ENCODE measurements at places on chromosomes 3 and 15.

GRCh38 chr15:60729850-60730458 lies 251.0 kb upstream of the ICE2 start:
- no peak for DNase-seq

DNA sequence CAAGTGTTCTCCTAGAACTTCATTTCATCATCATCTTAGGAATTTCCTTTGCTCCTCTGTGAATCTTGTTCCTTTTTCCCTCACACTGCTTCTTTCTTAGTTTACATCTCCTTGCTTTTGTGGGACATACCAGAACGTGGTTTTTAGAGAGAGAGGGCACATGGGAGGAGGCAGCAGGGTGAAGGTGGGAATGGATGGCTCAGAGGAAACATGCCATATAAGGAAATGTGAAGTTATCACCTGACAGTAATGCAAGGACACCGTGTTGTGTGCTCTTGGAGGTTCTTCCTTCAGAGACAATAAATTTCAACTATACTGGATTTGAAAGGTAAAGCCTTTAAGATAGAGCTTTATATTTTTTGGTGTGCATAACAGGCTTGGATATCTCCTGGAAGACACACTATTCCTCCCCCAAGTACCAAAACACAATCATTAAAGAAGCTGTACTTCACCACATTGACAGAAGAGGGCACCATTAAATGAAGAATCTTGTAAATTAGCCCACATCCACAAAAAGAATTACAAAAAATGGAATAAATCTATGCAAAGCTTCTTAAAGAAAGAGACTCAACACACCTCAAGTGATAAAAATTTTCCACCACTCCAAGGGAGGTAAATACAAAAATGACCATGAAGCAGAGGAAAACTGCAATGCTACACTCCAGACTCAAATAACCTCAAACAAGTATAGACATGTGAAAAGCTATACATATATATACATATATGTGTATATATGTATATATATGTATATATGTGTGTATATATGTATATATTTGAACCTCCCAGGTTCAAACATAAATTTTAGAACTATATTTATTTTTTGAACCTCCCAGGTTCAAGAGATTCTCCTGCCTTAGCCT lies 26.1 kb downstream of the RPL39L start:
- DNase-seq: no peak

- DNase-seq: peak; percentile 32
Observed at GRCh38 chr3:126676919-126677705, 22.2 kb upstream of the TXNRD3 start.

- DNase-seq: no peak
Observed at GRCh38 chr3:197104738-197105137, 75.1 kb upstream of the MELTF start.

DNA sequence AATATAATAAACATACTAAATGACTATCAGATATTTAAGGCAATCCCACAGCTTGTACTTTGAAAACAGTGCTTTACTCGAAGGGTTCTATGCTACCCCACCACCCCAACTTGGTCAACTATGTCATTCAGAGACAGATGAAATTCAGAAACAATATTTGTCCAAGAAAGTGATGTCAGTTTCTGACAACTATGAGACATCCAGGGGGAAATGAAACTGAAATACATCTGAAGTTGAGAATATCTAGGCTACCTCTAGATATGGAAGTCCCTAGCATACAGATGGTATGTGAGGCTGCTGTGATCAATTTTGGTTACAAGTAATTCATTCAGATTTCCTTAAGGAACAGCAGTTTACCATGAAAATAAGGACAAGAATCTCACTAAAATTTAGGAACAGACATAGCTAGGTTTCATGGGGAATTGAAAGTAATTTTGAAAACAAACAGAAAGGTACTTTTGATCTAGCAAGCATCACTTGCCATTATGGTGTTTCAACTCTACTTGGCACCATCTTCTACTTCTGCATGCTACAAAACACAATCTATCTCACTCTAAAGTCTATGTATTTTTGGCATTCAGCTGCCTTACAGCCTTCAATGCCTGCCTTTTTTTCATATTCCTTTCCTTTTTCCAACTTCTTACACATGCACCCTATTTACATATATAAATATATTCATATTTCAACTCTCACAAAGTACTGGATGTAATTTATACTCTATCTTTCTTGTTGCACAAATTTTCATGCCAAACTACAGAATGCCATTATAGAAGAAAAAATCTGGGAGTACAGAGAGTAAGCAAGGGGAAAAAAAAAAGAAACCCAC lies 21.7 kb downstream of the ATG3 start:
- DNase-seq: no peak

DNA sequence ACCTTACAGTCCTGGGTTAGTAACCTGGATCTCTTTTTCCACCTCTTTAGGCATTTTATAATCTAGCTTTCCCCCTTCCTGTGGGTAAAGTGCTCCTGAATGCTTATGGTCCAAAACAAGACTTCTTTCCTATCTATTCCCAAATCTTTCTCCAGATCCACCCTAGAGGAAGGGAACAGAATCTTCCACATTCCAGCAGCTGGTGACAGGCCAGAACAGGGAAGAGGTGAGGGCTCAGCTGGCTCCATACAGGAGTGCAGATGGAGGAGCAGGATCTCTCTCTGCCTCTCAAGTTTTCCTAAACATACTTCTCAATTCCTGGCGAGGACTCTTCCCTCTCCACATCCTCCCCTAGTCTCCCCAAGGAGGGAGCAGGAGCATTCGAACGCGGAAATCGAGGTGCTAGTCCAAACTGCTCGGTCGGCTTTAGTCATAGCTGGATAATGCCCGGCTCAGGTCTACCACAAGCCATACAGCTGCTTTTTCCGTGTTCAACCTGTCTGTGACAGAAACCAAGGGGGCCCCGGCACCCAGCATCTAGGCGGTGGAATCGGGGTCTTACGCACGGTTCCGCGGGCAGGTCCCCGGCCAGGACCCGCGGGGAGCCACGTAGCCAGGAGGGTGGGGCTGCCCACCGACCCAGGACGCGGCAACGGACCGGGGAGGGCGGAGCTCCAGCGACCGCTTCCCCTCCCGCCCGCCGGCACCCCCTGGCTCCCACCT lies 4.0 kb downstream of the RASSF1 start:
- no peak for DNase-seq

DNA sequence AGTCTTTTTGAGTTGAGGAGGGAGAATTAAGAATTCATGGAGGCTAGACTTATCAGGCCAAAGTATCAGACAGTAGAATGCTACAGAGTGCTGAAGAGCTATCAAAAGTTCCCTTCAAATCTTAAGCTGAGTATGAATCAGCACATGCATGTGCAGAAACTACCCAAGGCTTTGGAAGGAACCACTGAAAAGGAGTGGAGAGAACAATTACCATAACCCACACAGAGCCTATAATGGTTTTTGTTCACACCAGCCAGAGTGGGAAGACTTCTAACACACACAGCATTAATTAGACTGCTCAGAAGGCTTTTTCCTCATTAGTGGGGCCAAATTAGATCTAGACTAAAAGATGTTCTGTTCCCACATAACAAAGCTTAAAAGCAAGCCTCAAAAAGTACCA lies 83.7 kb upstream of the SLC6A11 start:
- DNase-seq: no peak

GRCh38 chr3:127694467-127695215 lies 21.9 kb downstream of the ABTB1 start:
- no peak for DNase-seq

GRCh38 chr3:42871592-42872196 lies 4.0 kb downstream of the CYP8B1 start:
- DNase-seq: no peak

- DNase-seq: no peak
Observed at GRCh38 chr3:14434498-14435151, 32.2 kb downstream of the SLC6A6 start.

DNA sequence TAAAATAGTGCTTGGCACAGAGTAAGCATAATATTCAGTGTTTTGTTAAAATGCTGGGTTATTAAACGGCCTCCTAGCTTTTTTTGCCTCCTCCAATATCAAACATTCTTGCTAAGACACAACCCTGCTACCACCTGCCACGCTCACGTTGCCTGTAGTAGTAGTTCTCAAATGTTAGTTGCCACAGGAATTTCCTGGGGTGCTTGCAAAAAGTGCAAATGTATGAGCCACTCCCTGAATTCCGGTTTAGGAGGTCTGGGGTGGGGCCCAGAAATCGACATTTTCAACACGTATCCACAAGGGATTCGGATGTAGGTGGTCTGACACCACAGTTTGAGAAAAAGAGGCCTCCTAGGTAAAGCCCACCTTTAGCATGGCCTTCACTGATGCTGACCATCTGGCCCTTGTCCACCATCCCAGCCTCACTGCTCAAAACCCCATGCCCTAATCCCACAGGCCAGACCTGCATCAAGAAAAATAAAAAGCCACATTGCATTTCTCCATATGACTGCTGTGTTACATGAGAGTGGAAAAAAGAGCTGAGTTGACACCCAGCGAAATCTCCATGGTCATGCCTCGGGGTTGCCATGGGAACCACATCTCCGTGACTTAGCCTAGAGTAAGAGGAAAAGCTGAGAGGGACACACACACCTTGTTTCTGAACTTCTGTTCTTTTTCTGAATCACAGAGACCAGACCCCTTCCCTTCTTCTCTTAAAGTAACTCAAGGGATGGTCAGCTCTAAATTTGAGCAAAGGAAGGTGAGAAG lies 116.4 kb upstream of the HES1 start:
- DNase-seq: no peak

GRCh38 chr3:145807990-145808389 lies 353.0 kb downstream of the PLOD2 start:
- no peak for DNase-seq

DNA sequence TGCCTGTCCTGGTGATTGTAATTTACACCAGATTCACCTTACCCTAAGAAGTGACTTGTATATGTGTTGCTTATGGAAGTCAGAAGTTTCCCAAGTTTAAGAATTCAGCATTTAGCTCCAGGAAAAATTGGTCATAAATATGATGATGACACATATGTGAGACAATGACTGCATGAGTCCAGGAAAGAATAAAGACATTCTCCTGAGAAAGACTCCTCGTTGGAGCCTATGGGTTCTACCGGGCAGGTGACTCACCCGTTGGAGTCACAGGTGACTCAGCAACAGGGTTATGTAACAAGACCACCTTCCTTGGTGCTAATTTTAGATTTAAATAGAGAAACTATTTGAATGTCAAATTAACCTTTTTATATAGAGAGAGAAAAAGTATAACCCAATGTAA lies 662.4 kb downstream of the FHIT start:
- DNase-seq: no peak

GRCh38 chr15:51751697-51752683 lies 593 bp downstream of the TMOD2 start:
- DNase-seq: no peak

- DNase-seq: no peak
Observed at GRCh38 chr15:35863655-35864054, 317.7 kb upstream of the DPH6 start.

- DNase-seq: no peak
Observed at GRCh38 chr3:81658322-81658997, 103.0 kb downstream of the GBE1 start.

DNA sequence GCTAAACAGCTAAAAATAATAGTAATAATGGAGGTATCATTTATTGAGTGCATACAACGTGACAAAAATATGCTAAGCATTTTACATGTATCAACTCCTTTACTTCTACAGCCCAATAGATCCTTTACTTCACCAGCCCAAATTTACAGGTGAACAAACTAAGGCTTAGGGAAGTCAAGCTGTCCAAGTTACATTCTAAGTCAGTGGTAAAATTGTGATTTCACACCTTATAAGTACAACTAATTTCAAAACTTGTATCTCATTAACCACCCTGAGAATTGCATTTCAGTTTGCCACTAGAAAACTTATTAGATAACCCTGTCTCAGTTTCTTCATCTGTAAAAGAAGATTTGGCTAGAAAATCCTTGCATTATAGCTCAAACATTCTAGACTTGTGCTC lies 10.7 kb downstream of the SLC33A1 start:
- DNase-seq: no peak

- DNase-seq: no peak
Observed at GRCh38 chr3:152836269-152836668, 1.3 kb downstream of the P2RY1 start.

DNA sequence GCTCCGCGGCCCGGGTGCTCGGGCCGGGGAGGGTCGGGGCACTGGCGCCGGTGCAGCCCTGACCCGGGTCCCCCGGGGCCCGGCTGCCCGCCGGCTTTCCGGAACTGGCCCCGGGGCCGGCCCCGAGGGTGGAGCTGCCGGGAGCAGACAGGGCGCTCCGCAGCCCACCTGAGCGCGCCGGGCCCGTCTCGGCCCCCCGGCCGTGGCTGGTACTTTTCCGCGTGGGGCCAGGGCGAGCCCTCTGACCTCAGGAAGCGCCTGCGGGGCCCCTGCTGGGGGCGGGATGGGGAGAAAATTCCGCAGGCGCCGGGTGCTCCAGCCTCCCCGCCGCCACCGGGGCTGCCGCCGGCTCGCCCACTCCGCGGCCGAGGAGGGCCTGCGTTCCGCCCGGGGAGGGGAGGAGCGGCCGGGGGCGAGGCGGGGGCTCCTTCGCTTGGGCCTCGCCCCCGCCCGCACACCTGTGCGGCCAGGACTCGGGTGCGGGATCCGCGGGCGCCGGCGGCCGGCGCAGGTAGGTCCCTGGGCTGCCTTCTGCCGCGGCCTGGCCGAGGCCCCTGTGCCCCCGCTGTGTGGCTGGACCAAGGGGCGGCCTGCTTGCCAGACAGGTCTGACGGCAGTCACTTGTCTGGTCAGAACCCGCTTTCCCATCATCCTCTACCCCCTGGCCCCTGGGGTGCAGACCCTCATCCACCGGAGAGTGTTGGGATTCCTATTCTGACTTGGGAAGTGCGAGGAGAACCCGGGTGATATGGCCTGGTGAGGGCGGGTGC lies 3.5 kb downstream of the FURIN start:
- DNase-seq: no peak

GRCh38 chr3:35523838-35524237 lies 115.5 kb upstream of the ARPP21 start:
- no peak for DNase-seq

- DNase-seq: no peak
Observed at GRCh38 chr3:2452249-2452648, 353.6 kb downstream of the CNTN4 start.

GRCh38 chr3:50930371-50931208 lies 255.9 kb downstream of the DOCK3 start:
- no peak for DNase-seq

DNA sequence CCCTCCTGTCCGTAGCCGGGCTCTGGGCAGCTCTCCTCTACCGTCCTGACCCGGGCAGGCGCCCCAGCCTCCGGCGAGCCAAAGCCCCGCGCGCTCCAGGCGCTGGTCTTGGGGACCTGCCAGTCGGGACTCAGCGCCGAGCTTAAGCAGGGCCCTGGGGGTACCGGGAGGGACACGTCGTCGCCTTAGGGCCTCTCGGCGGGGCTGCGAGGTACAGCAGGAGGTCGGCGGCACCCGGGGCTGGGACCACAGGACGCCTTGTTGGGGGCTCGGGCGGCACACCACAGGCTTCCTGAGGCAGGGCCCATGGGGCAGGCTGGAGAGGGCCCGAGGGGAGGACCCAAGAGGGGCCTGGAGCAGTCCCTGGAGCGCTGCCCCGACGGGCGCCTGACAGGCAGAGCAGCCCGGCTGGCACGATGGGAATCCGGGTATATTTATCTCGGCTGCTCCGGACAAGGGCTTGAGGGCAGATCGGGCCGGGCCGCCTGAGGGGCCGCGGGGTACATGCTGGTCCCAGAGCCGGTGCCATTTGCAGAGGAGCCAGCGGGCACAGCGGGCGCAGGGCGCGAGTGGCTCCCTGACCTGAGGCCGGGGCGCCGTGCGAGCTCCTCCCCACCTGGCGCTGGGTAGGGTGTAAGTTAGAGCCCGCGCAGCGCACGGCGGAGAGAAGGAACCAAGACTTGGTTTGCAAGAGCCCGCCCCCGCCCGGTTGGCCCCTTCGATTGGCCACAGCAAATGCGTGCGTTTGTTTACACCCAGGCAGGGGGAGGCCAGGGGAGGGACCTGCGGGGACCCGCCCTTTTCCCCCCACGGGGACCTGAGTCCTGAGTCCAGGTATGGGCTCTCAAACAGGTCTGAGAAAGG lies 574 bp downstream of the SLC38A3 start:
- no peak for DNase-seq

Data from right atrium auricular region (tissue), 2 donors.